ENCODE measurements at places on chromosomes 3 and 15.

- DNase-seq, result peak; percentile 80
These were observed 615 bp downstream of the VPS18 start for GRCh38 chr15:40894681-40895448.

GRCh38 chr3:108780235-108780634 lies 23.0 kb upstream of the RETNLB start:
- DNase-seq, result no peak

GRCh38 chr15:85582131-85583079 lies 202.0 kb downstream of the AKAP13 start:
- no peak for DNase-seq

GRCh38 chr15:88638626-88639372 lies at the start of gene ISG20:
Gene ISG20 (plus strand): TSS chr15:88639016. CDS start chr15:88639367, 351 bp downstream.
- peak; percentile 93 for DNase-seq

DNA sequence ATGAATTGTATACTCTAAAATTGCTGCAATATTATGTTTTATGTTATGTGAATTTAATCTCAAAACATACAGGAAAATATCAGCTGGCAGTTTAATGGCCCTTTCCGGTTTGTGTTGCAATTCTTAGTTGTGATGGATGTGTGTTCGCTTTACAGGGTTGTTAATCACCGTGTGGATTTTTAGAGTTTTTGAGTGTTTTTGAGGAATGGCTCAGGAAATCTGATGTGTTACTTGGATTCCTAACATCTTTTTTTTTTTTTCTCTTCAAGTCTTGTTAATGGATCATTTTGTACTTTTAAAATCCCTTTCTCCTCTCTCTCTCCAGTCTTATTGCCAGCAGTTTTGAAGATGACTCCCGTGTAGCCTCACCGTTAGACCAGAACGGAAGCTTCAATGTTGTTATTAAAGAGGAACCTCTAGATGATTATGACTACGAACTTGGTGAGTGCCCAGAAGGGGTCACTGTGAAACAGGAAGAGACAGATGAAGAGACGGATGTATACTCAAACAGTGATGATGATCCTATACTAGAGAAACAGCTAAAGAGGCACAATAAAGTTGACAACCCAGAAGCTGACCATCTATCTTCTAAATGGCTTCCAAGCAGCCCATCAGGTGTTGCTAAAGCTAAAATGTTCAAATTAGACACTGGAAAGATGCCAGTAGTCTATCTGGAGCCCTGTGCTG lies 35.7 kb downstream of the MGA start:
- peak; percentile 43 for DNase-seq

DNA sequence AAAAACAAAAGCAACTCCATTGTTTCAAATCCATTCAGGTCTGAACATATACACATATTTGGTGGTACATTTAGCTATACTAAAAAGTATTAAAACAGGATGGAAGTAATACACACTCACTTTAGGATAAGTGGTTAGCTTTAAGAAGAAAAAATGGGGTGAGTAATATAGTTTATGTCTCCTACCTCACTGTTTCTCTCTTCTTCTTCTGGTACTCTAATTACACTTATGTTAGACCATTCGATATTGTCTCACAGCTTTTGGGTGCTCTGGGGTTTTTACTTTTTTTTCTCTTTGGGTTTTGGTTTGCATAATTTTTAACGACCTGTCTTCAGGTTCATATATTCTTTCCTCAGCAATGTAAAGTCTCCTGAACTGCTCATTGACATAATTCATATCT lies 75.4 kb upstream of the AKAP13 start:
- DNase-seq, result no peak
